ENCODE measurements at places on chromosomes 16 and 17.

- DNase-seq = no peak
Measured at GRCh38 chr16:75256059-75256571, 4.7 kb upstream of the BCAR1 start.

- no peak for DNase-seq
Measured at GRCh38 chr17:9434642-9435057, 141.0 kb downstream of the STX8 start.

- DNase-seq = no peak
Measured at GRCh38 chr16:77324729-77325128, 110.1 kb downstream of the ADAMTS18 start.

GRCh38 chr17:1627182-1627981 is 1.3 kb downstream of the SLC43A2 start:
- no peak for DNase-seq

DNA sequence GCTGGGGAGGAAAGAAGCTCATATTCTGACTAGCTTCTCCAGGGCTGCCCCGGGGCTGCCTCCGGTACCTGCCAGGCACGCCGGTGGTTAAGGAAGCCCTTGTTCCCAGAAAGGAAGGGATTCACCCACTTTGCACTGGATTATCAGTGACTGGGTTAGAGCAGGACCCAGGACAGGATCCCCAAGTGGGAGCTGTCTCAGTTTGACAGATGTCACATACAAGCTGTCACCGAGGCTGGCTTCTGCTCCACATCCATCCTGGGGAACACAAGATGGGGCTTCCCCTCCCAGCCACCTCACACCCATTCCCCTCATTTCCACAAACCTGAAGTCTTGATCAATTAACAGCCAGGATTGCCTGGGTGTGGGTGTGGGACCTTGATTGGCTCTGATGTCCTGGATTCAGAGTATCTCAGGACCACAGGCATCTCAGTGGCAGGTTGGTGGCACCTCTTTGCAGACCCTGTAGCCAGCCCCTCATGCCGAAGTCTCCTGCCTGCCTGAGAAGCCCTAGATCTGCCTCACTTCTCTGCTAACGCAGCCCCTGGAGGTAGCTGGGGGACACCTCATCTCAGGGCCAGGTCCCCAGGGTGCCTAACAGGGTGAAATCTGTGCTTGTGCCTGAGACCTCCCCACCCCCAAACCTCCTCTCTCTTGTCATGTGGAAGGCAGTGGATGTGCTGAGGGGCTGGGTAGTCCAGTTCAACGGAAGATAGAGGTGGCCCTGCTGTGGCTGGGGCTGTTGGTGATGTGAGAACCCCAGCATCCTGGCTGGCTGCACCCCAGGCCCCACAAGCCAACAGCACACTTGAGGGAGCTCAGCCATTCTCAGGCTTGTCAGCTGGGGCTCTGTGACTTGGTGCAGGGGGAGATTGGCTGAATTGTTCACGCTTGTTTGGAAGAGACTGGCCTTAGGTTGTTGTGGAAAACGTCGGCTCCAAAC is 1.4 kb downstream of the CACNG5 start:
- DNase-seq = no peak

DNA sequence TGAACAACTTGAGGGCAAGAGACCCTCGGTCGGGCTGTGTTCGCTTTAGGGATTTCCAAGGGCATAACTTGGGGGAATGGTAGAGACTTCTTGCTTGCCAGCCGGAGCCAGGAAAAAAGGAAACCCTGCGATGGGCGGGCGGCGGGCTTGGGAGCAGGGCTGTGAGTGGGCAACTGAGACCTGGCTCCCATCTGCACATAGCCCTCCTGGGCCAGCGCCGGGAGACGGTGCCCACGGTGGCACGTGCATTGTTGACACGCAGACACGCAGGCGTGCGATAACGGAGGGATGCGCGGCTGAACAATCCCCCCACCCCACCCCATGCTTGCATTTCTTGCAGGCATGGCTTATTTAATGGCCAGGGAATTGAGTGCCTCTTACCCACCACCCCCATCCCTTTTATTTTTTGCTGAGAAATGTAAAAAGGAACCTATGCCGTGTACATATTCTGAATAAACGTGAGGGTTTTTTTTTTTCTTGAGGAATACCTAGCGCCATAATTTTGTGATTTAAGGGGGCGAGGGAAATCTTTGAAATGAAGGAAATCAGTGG is 17.1 kb upstream of the ZFHX3 start:
- DNase-seq = no peak

GRCh38 chr17:44210342-44211192 is 8.9 kb downstream of the UBTF start:
- DNase-seq = no peak

- DNase-seq = no peak
Measured at GRCh38 chr16:22427556-22427955, 53.1 kb upstream of the CDR2 start.

GRCh38 chr17:40565769-40566409 is 617 bp upstream of the CCR7 start:
- no peak for DNase-seq

DNA sequence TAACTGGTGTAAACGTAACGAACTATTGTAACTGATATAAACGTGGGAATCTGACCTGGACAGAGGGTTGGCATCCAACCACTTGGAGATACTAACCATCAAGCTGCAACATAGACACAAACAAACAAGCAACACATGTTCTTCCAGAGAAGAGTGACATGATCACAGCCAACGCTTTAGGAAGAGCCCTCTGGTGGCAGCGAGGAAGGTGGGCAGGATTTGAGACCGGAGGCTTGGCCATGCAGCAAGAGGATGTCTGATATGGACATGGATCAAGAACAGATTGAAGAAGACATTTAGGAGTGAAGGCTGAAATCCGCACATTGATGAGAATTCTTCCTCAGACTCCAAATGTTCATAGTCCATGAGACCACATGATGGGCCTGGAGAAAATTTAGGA is 40.3 kb upstream of the TNRC6A start:
- no peak for DNase-seq

DNA sequence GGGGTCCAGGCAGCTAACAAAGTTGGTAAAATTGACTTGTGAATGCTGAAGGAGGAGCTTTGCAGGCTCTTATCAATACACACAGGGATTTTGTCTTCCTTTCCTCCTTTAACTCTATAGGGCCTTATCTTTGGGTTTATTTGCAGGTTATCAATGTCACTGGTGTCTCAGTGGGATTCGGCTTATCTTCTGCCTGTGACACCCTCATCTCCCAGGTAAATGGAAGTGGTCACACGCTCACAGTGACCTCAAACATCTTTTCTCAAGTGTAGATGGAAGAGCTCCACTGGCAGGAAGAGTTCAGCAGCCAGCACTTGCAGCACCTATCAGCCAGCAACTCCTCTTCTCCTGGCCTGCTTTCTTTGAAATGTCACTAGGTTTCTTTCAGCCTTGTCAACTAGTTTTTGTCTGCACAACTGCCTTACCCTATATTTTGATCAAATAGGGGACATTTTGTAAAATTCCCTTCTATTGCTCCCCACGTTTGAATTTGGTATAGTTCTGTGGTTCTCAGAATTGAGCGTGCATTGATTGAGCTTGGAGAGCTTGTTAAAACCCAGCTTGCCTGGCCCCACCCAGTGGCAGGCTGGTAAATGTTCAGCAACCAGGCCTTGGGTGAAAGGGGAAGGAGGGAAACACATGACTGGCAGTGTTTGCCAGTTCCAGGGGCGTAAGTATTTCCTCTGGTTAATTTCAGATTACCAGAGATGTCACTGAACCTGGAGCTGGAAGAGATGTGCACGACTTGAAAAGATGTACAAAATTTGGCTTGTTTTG is 12.8 kb downstream of the SLC47A1 start:
- DNase-seq = no peak

GRCh38 chr17:44930667-44931066 is 15.4 kb upstream of the GFAP start:
- DNase-seq = no peak

GRCh38 chr16:18800775-18801144 is 589 bp downstream of the ARL6IP1 start:
- DNase-seq = no peak

DNA sequence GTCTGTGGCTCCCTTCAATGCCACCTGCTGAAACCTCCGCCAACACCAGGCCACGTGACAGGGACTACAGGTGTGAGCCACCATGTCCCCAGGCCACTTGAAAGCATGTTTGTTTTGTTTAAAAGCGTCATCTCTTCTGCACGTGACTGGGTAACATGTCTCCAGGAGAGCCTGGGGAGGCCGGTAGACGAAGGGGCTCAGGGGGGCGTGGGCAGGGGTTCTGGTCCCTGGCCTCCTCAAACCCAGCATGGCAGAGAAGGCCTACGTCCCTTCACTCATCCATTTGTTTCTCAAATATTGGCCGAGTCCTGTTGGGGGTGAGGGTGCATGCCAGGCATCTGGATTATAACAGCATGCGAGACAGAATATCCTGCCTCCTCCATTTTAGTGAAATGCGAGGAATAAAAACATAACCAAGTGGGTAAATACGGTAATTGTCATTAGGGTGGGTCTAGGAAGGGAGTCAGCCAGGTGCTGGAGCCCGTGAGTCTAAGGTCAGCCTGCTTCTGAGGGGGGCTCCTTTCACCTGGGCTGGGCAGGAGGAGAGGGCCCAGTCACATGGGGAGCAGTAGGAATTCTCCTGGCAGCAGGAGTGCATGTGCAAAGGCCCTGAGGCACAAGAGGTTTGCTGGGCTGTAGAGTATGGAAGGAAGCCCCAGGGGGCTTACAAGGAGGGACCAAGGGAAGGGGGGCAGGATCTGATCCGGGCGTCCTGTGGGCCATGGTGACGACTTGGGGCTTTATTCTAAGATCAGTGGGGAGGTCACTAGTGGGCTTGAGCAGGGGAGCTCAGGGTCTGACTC is 26.8 kb upstream of the CIBAR2 start:
- DNase-seq = no peak

- DNase-seq = no peak
Measured at GRCh38 chr16:47461598-47462266, 601 bp downstream of the PHKB start.

- no peak for DNase-seq
Measured at GRCh38 chr16:30040221-30040620, 9.2 kb upstream of the TLCD3B start.

GRCh38 chr17:71071837-71072236 is 902.5 kb downstream of the KCNJ2 start:
- DNase-seq = no peak

DNA sequence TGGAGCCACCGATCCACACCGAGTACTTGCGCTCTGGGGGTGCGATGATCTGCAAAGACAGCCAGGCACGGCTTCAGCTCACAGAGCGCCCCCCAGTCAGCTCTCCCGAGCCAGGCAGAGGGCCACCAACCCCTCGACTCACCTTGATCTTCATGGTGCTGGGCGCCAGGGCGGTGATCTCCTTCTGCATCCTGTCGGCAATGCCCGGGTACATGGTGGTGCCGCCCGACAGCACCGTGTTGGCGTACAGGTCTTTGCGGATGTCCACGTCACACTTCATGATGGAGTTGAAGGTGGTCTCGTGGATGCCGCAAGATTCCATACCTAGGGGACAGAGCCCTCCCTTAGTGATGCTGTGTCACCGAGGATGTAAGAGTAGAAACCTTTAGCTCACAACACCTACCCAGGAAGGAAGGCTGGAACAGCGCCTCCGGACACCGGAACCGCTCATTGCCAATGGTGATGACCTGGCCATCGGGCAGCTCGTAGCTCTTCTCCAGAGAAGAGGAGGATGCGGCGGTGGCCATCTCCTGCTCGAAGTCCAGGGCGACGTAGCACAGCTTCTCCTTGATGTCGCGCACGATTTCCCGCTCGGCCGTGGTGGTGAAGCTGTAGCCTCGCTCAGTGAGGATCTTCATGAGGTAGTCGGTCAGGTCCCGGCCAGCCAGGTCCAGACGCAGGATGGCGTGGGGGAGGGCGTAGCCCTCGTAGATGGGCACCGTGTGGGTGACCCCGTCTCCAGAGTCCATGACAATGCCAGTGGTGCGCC is 1.6 kb downstream of the ACTG1 start:
- no peak for DNase-seq

DNA sequence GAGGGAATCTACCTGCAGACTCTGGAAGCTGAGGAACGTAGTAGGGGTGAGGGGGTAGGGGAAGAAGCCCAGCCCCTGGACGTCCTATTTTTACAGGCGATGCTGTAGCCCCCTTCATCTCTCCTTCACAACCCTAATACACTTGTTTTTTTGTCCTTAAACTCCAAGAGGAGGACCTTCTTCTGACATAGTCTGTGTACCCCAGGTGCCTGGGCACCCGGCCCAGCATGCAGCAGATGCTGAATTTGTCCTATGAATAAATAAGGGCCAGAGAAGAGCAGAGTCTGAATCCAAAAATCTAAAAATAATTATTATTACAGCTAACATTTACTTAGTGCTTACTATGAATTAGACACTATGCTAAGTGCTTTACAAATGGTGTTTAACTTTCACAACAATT is 5.1 kb downstream of the KIF18B start:
- DNase-seq = no peak

DNA sequence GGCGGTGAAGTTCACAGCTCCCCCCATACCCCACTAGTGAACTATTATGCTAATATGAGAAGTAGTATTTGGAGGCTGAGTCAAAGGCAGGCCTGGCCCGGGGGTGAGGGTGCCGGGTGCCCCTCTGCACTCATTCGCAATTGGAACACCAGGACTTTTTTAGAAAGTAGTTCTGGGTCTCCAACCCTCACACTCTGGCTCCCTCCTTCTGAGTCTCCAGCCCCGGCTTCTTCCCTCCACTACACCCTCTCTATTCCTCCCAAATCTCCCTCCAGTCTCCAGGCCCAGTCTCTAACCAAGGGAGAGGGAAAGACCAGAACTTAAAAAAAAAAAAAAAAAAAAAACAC is 11.3 kb upstream of the HOXB2 start:
- no peak for DNase-seq

- no peak for DNase-seq
Measured at GRCh38 chr17:5561736-5562571, 22.4 kb downstream of the NLRP1 start.

- DNase-seq = no peak
Measured at GRCh38 chr17:55873017-55873758, 122.3 kb downstream of the PCTP start.

DNA sequence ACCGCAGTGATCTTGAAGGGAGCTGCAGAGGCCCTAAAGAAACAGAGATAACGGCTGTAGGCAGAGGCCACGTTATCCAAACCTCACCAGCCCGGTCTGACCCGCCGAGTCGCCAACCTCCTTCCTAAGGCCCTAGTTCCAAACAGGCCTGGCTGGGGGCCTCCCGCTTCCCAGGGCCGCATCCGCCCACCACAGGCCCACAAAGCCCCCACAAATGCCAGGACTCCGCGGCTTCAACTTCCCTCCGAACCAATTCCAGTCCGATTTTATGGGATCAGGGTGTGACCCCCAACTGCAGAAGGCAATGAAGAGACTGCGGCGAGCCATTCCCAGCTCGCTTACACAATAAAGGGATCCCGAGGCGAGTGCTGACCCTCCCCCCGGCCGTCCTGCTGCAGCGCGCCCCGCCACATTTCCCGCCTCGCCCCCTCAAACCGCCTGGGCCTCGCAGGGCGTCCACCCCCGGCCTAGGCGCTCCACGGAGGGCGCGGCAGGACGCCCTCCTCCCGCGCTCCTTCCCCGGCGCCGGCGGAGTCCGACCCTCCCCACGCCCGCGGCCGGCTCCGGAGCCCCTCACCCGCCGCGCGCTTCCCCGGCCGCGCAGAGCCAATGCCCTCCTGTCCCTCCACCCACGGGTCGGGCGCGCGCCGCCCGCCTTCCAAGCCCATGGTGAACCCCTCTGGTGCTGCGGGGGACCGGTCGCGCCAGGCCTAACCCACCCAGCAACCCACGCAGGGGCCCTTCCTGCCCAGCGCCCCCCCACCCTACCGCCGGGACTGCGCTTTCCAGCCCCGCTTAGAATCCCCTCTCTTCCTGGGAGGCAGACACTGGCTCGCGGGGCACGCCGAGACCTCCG is 926 bp downstream of the MYH10 start:
- no peak for DNase-seq
